Neural crest cell (in vitro differentiated cells): ENCODE measurements at places on chromosomes 3 and 15. TPM values are rescaled to one million over a fixed set of nuclear protein-coding genes. Genes with fewer than 3 reads are reported as not detected.

DNA sequence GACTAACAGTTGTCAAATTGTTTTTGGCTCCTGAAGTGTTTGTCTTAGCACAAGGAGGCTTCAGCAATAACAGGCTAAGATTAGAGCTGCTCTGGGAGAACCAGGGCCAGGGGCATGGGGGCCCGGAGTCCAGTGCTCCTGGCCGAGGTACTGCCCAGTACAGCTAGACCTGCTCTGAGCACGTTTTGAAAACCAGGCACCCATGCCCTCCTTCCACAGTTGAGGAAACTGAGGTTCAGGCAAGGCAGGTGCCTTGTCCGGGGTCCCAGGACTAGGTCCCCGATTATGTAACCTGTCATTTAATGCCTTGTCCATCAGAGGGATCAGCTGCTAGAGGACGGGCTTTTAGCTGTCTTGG lies 19.2 kb downstream of the KBTBD13 start:
- DNase-seq, result no peak

- DNase-seq, result no peak
These were observed 939.9 kb downstream of the VGLL3 start for GRCh38 chr3:86051058-86051457.

DNA sequence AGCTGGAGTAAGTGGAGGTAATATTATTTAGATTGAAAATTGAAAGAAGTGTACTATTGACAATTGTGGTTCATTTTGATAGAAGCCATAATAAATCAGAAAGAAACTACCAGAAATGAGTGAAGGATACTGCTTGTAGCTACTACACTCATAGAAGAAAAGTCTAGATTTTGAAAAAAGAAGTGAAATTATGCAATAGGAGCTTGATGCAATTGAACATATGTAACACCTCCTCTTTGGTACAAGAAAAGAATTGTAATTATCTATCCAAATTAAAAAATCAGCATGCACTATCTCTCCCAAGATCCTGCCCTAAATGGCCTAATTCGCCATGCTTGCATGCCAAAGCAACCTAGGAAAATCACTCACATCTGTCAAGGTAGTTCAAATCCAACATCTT lies 51.1 kb upstream of the CD200R1L start:
- DNase-seq, result no peak

DNA sequence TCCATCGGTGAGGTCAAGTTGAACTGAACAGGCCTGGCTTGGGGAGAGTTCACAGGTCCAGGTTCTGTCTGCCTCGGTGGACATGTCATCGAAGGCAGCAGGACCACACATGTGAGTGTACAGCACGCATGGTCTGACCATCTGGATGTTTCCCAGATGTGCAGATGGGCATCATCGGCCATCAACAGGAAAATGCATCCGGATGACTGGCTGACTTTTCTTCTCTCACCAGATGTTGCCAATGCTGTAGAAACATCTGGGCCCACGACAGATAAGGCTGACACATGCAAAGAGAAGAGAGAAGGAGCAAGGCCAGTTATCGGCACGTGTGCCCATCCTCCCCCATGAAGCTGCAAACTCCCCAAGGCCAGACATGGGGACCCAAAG lies 45.1 kb downstream of the NOX5 start:
- no peak for DNase-seq

GRCh38 chr3:8856071-8856470 lies 86.7 kb upstream of the OXTR start:
- no peak for DNase-seq

GRCh38 chr3:98323425-98323824 lies 30.2 kb upstream of the OR5K4 start:
- no peak for DNase-seq

- no peak for DNase-seq
These were observed 41.2 kb upstream of the SLC6A6 start for GRCh38 chr3:14361068-14361677.

GRCh38 chr3:34256021-34256420 lies 457.6 kb downstream of the PDCD6IP start:
- no peak for DNase-seq

- no peak for DNase-seq
These were observed 50.7 kb upstream of the TPRG1 start for GRCh38 chr3:189121092-189121491.

DNA sequence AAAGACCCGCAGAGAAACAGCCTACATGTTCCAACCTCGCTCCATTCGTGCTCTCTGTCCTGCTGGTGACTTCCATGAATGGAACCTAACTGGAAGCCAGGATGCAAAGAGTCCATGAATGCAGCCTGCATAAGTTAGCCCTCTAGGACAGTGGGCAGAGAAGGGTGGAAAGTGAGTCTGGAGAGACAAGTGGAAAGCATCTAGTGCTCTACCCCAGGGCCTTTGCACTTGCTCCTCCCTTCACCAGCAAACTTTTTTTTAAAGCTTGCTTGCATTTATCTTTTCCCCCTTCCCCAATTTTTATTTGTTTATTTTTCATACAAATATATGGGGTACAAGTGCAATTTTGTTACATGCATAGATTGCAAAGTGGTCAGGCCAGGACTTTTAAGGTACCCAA lies 7.9 kb upstream of the CYP1A1 start:
- no peak for DNase-seq

GRCh38 chr3:114299421-114299820 lies 5.6 kb downstream of the TIGIT start:
- peak; percentile 29 for DNase-seq

DNA sequence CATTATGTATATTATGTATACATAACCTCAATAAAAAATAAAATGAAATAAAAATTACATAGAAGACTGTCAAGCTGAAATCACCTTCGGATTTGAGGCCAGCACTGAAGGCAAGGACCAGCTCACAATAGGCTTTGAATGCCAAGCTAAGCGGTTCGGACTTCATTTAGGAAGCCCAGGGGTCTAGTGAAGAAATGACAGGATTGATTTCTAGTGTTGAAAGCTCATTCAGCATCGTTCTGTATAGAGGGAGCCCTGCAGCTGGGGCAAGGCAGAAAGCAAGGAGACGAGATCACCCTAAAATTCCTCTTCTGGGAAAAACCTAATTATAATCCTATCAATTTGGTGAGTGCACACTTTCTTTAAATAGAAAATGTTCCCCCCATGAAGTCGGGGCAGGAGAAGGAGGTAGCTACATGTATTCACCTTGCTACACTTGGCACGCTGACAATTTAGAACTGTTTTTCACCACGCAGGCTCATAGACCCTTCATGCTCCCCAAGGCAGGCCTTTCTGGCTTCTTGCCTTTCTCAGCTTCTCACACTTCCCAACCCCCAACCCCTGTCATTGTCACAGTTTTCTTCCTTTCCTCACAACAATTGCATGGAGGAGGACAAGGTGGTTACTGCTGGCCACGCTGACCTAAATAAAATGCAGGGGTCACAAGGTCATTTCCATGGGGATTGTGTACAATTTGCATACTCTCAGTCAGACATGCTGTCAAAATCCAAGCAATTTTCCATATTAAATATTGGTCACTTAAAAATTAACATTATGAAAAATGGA lies 44.4 kb upstream of the SSR3 start:
- DNase-seq, result no peak

GRCh38 chr15:78730955-78731354 lies 80.3 kb downstream of the ADAMTS7 start:
- DNase-seq, result no peak

GRCh38 chr3:189368384-189368783 lies 196.6 kb downstream of the TPRG1 start:
- no peak for DNase-seq

DNA sequence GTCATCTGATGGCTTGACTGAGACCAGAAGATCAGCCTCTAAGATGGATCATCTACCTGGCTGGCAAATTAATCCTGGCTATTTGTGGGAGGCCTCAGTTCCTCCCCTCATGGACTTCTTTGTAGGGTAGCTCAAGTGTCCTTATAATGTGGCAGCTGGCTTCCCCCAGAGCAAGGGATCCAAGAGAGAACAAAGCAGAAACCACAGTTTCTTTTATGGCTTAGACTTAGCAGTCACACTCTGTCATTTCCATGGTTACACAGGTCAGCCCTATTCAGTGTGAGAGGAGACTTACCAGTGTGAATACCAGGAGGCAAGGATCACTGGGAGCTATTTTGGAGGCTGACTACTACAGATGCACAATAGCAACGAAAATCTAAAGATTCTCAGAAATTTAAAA lies 15.3 kb upstream of the ARL14 start:
- peak; percentile 5 for DNase-seq

- DNase-seq, result no peak
These were observed 2.4 kb downstream of the CCNDBP1 start for GRCh38 chr15:43187544-43188155.

DNA sequence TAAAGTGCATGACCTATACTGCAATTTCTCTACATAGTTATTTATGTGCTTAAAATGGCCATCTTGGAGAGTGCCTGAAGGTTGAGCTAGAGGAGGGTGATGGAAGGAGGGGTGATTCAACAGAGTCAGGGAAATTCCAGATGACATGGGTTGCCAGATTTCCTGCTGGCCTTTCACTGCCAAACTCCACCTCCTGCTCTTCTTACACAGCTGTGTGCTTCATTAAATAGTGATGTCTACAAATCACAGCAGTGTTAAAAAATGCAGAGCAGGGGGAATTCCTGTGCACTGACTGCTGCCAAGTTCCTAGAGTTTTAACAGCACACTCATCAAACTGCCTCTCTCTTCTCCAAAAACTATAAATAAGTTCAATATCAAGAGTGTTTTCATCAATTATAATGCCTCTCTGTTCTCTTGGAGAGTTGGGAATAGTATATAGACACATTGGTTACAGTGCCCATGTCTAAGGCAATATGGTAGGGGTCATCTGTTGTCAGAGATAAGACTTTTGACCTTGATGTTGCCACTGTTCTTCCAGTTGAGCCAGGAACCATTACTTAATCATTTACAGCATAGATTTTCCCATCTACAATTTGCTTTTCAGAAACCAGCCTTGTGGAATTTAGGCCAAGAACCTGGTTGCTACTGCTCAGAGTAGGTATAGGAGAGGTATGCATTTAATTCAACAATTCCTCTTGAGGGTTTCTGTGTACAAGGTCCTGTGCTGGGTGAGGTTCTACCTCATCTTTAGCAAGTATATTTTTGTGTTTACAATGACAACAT lies 79.6 kb downstream of the TP63 start:
- DNase-seq, result no peak

Gene SOX14
- total RNA-seq, result 0.18 and 0.37 TPM in 2 replicates

Gene FOXL2NB
- total RNA-seq, result not detected in 2 replicates

Gene EPHB1
- 12.5 and 13.7 TPM in 2 replicates for total RNA-seq

Gene LRRFIP2
- 37.2 and 39.1 TPM in 2 replicates for total RNA-seq

Gene CAMKV
- total RNA-seq, result 41.2 and 43.1 TPM in 2 replicates

Gene MUC20
- 2.3 and 3.0 TPM in 2 replicates for total RNA-seq
